ENCODE measurements at places on chromosomes 6 and 20.

GRCh38 chr20:4896971-4897497 lies 104.3 kb downstream of the SLC23A2 start:
- no peak for DNase-seq

- DNase-seq = no peak
Observed at GRCh38 chr6:125203395-125203794, 49.8 kb downstream of the TPD52L1 start.

- DNase-seq = no peak
Observed at GRCh38 chr20:23129891-23130621, 43.9 kb upstream of the CD93 start.

- no peak for DNase-seq
Observed at GRCh38 chr6:140237251-140237650, 862.8 kb upstream of the CITED2 start.

DNA sequence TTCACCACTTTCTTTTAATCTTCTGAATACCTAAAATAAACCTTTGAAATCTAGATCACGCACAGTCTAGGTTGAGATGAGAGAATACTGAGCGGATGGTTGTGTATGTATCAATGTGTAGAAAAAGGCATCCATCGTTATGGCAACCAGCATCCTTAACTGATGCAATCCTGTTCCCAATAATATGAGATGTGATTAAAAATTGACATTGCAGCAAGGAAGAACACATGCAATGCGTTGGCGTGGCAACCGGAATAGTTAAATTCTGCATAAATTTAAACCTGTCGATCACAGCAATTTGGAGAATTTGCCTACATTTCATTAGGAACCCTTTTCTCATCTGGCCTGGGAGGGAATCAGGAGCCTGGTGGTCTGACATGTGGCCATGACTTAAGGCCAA lies 1.3 kb upstream of the L3MBTL1 start:
- DNase-seq = no peak

DNA sequence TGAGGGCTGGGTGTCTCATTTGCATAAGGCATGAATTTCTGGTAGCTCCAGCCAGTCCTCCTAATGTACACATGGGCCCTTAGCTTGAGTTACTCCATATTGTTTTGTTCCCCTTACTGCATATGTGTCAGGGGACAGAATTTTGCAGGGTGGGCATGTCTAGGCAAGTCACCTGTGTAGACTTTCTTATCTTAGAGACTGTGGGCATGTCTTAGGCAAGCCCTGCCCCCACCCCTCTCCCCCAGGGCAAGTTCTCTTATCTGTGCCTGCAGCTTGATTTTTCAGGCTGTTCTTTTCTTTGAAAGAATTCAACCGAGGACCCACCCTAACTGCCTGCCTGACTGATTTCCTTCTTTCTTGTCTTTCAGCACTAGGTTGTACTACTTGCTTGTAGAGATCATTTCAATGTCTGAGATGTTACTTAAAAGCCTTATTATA lies 32.1 kb downstream of the NHLRC1 start:
- DNase-seq = no peak

DNA sequence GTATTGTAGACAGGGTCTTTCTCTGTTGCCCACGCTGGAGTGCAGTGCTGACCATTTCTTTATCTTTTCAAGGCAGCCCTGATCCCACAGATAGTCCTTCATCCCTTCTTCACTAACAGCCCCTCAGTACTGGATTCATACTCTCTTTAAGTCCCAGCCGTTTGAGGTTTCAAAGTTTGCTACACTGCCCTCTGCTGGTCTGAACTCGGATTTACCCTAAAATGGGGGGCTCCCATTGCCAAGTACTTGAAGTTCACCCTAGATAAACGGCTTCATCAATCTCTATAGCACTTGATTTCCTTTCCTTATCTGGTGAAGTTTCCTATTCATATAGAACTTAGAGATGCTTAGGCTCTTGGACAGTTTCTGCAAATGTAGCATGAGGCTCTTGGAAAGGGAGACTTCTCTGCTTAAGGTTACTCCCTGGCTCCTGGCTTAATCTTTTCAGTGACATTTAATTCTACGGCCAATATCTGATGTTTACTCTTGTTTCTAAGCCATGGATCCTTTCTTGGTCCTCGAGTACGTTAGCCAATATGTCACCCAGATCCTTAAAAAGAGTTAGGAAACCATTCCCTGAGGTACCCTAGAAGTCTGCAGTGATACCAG lies 21.4 kb upstream of the PREP start:
- peak; percentile 69 for DNase-seq

- DNase-seq = no peak
Observed at GRCh38 chr6:29552512-29553051, 7.0 kb downstream of the UBD start.

DNA sequence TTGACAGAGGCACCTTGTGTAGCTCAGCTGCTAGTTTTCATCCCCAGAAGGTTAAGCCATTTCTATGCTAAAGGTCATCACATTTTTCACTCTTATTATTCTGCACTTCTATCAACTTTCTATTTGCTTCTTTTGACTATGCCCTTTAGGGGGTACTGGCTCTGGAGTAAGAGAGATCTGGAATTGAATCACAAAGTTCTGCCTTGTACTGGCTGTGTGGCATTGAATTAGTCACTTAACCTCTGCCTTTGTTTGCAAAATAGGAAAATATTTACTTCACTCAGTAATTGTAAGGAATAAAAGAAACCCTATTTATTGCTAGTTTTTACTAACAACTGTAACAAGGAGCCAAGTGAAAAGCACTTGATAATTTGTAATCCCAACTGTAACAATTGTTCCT lies 56.8 kb upstream of the MTRF1L start:
- DNase-seq = no peak

GRCh38 chr6:163565140-163565539 lies 150.6 kb downstream of the QKI start:
- no peak for DNase-seq

DNA sequence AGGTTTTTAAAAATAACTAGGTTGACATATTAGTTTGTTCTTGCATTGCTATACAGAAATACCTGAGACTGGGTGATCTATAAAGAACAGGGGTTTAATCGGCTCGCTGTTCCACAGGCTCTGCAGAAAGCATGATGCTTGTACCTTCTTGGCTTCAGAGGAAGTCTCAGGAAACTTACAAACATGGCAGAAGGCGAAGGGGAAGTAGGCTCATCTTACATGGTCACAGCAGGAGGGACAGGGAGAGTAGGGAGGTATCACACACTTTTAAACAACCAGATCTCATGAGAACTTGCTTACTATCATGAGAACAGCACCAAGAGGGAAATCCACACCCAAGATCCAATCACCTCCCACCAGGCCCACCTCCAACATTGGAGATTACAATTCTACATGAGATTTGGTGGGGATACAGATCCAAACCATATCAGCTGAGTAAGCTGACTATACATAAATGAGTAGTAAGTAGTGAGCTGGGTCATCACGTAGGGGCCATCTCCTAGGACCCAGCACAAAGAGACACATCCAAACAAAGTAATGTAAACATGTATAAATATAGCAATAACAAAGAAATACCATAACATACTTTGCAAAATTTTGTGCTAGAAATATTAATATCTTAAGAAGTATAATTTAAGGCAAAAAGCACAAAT lies 31.4 kb upstream of the SIRPG start:
- DNase-seq = no peak

DNA sequence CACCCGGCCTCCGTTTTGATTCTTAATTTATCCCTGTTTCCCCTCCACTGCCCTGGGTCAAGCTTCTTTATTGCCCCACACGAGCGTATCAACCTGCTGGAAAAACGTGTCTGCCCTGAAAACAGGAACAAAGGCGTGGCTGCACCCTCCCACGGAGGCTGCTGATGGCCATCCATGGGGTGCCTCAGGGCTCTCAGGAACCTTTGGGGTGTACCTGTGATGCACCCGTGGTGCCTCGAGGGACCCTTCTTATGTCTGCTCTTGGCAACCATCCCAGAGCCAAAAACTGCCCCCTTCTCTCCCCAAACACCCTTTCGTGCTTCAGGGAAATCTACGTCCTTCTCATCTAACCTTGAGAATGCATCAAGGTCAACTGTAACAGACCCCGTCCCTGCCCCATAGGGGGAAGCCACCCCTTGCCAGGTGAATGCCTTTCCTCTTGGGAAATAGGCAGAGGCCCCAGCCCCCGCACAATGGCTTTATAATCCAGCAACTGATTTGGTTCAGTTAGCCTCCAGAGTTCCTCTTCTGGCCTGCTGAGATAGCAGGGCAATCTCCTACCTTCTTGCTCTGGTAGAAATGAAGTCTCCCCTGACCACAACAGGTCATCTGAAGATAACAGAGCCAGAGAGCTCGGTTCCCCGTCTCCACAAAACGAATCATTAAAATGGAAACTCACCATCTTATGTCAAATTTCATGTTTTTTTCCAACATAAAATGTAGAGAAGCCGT lies 29.4 kb downstream of the PSMG4 start:
- no peak for DNase-seq

GRCh38 chr6:150349546-150349945 lies 19.3 kb upstream of the IYD start:
- no peak for DNase-seq

- DNase-seq = peak; percentile 39
Observed at GRCh38 chr6:144149894-144150709, at the start of gene STX11. STX11 (plus strand) TSS chr6:144150517; CDS start chr6:144186628, 36,111 bp downstream.

- DNase-seq = no peak
Observed at GRCh38 chr6:99490608-99491007, 24.6 kb downstream of the USP45 start.

DNA sequence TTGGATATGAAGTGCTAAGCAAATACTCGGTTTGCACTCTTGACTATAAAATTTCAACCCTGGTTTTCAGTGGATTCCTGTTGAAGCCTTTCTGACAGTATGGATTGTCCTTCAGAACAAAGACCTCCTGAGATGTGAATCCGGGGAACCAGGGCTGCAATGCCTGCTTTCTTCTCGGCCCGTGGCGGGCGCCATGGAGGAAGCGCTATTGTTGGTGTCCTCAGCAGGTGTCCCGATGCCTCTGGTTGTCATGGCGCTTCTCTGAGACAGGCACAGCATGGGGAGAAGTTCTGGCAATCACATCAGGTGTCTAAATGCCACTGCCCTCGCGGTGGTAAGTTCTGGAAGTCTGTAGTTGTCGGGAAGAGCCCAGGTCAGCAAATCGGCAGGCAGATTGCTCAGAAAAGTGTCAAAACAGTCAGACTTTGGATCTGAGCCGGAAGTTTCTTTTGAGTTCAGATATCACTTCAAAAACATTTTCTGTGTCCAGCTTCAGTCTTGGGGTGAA lies 188.5 kb downstream of the CDH4 start:
- no peak for DNase-seq

DNA sequence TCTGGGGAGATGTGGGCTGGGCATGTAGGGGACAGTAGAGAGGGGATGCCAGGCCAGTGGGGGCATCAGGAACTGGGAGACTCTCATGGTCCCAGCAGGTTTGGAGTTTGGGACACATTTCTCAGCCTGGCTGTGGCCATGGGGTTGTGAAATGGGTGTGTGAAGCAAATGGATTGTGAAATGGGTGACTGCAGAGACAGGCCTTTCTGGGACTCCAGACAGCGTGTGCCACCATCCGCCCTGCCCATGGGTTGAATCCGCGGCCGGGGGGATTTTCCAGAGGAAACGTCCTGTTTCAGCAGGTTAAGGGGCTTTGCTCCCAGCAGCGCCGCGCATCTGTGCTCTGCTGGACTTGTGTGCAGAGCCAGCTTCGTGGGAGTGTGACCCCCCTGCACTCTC lies 3.7 kb upstream of the PMEPA1 start:
- no peak for DNase-seq

- DNase-seq = no peak
Observed at GRCh38 chr6:127436578-127437110, 22.5 kb downstream of the KIAA0408 start.

GRCh38 chr6:11298651-11299420 lies 66.4 kb upstream of the NEDD9 start:
- DNase-seq = peak; percentile 10

- peak; percentile 63 for DNase-seq
Observed at GRCh38 chr20:57622579-57623381, 2.6 kb upstream of the ZBP1 start.

DNA sequence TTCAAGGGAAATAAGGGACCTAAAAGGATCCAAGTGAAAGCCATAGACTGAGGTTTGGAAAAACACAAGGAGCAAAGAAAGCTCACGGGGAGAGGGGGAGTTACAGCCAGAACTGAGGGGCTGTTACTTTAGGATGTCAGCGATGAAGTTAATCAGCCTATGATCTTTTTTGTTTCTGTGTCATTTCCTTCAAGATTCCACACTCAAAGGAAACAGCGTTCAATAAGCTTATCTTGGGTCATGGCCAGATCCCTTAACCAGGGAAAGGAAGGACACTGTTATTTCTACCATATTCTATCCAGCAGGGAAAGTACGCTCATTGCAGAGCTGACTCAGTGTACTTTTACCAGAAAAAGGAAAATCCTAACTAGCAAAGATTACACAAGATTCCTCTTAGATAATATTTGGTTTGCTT lies 132.8 kb downstream of the PFDN4 start:
- DNase-seq = no peak

DNA sequence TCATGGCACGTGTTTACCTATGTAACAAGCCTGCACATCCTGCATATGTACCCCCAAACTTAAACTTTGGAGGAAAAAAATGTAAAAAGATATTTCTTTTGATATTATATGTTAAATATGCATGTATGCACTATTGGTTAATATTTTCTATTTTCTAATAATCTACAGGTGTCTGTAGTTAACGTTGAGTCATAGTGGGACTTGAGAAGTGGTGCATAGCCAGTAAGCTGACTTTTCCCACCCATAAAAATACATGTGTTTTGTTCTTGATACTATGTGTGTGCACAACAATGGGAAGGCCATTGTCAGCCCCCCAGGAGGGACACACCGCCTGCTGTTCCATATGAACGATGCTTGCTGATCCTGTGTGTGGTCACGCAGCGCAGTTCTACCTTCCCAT lies 49.1 kb downstream of the FAM120B start:
- no peak for DNase-seq

GRCh38 chr20:41617059-41617901 lies 897 bp downstream of the CHD6 start:
- peak; percentile 43 for DNase-seq
